CD4-positive, alpha-beta T cell treated with Interleukin-4 for 1 hour (primary cell): ENCODE measurements at places on chromosomes 1 and 21.

DNA sequence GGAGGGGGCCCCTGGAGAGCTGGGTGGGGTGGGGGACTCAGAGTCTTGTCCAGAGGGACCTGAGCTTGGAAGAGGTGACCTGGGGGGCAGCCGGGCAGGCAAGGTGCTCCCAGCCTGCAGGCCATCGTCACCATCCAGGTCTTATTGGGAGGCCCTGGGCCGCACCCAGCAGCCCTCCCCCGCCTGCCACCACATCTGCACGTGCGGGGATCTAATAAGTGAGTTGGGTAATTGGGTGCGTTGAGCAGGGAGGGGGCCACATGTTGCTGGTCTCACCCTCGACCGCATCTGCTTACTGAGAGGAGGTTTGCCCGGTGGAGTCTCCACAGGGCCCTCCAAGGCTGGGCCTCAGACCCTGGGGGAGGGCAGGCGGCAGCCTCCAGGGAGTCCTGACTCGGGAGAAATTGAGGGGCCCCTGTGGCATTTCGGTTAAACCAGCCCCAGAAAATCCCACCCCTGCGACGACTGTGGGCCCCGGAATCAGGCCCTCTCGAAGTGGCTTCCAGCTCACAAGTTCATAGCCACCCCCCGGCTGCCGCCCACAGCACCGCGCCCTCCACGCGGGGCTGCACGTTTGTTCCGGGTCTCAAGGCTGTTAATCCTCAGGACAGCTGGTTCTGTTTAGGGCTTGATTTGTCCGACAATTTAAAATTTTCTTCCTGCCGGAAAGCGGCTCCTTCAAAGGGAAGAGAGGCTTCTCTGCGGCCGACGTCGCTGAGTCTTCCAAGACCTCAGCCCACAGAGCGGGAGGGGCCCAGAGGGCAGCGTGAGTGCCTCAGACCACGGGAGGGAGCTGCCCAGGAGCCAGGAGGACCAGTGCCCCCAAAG, 14.7 kb upstream of the COL6A2 start:
- DNase-seq = no peak

DNA sequence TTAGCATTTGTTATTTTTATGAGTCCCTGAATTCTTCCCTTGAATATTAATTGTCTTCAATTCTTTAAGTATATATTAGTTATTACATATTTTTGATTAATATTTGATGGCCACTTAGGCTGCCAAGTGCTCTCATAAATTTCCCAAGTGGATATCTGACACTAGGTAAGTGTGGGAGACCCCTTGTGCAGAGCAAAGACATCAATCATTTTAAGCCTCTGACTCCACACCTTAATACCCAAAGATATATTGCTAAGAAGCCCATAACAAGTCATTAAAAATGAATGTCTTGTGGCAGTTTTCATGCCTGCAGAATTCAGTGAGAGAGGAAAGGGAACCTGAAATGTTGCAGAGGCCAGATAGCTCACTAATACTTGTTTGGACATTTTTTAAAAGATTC, 58.4 kb upstream of the PROX1 start:
- DNase-seq = no peak

DNA sequence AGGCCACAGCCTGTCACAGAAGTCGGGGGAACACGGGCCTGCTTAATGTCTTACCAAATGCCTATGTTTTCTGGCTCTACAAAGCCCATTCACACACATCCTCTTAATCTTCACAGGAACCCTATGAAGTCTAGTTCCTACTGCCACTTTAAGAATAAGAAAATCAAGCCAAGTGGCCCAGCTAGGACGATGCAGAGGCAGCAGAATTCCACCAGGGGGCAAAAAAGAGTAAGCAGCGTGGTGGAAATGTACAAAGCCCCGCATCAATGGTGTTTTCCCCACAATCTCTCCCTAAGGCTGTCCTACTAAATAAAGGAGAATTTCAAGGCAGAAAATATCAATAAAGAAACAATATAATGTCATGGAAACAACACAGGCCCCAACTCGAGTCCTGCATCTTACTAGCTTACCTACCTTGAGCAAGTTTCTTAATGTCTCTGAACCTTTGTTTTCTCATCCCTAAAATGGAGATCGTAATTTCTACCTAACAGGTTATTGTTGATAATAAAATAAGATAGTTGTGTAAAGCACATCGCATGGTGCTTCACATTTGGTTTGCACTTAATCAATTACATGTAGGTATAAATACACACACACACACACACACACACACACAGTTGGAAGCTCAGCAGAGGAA, 21.4 kb downstream of the SEC16B start:
- peak; percentile 28 for DNase-seq

GRCh38 chr1:167456524-167456923, 61.8 kb downstream of the CD247 start:
- no peak for DNase-seq

DNA sequence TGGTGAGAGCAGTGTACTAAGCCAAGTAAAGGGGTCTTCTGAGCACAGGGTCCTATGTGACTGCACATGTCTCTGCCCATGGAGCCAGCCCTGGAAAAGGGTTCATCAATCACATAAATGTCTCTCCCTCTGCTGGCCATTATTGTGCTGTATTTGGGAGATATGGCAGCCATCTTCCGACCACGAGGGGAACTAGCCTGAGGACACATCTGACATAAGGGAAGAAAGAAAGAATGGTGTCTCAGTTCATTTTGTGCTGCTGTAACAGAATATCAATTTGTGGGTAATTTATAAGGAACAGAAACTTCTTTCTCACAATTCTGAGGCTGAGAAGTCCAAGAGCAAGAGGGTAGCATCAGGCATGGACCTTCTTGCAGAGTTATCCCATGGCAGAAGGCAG, 55.1 kb upstream of the GJA5 start:
- DNase-seq = no peak

- no peak for DNase-seq
Measured at GRCh38 chr1:32947669-32948389, 16.8 kb downstream of the RNF19B start.

- DNase-seq = no peak
Measured at GRCh38 chr1:57132993-57133622, 167.3 kb upstream of the C8B start.

GRCh38 chr1:92125204-92125603, 45.1 kb downstream of the BTBD8 start:
- DNase-seq = no peak

- no peak for DNase-seq
Measured at GRCh38 chr1:198290089-198290683, 133.4 kb downstream of the NEK7 start.

DNA sequence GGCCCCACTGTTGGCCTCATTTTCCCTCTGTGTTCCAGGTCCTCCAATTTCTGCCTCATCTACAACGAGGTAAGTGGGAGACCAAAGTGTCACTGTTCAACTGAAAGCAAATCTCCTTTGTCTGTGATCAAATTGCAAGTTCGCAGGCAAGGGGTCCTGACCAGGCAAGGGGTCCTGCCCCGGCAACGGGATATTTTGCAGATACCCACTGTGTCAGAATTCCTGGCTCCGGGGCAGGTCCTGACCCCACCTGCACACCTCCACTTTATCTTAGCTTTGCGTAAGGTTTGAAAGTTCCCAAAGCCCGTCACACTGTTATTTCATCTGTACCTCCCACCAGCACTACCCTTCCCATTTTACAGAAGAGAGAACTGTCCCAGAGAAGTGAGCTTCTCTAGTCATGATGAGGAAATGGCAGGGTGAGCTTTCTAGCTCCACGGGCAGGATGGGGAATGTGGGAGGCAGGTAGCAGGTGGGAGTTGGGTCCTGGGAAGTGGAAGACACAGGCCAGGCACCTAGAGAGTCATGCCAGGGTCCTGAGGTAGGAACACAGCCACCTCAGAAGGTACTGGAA, 32.0 kb upstream of the CSF1 start:
- no peak for DNase-seq

- no peak for DNase-seq
Measured at GRCh38 chr21:31364253-31364945, 20.3 kb upstream of the TIAM1 start.

DNA sequence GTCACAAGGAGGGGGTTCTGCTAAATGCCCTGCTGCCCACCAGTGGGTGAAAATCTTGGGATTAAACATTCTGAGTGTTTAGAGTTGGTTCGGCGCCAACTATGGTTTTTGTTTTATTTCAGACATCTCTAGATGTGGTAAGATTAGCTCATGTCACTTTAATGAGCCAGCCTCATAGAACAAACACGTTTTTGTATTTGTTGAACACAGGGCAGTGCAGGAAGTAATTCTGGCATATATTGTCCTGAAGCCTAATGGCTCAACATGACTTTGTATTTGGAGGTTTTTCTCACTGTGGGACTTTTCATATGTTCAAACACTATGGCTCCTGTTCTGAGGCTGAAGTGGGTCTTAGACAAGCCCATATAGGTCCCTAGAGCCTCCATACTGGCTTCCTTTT, 107.8 kb downstream of the NGF start:
- no peak for DNase-seq

DNA sequence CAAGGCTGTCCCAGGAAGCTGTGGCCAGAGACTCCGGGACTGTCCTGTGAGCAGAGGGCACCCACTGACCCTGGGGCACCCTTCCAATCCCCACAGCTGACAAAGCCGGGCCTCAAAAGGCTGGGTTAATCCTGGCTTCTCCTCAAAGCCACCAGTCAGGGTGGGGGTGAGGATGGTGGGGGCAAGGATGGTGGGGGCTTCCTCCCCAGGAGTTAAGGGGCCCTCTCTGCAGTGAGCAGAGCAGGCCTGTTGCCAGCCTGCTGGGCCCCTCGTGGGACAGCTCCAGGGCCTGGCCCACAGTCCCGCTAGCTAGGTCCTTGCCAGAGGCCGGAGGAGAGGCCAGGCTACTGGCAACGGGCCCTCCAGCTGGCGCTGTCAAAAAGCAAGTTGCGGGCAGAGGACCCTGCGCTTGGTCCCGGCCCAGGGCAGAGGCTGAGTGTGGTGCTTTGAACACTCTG, 37.9 kb upstream of the CCDC27 start:
- DNase-seq = no peak

GRCh38 chr1:61605607-61606321, 119.2 kb downstream of the TM2D1 start:
- no peak for DNase-seq

DNA sequence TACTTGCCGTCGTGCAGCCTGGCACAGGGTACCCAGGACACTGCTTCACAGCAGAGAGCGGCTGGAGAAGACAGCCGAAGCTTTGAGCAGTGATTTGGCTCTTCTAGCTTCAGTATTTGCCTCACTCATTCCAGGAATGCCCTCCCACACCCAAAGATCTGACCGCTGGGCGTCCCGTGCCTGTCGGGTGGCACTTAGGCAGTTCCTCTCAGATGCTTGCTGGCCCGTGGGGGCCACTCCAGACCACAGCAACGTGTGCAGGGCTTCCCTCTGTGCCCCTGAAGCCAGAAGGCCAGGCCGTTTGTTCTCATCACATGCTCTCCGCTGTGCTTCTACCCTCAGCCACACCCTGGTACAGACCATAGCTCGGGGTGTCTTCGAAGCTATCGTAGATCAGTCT, 17.0 kb downstream of the RRP1B start:
- no peak for DNase-seq

DNA sequence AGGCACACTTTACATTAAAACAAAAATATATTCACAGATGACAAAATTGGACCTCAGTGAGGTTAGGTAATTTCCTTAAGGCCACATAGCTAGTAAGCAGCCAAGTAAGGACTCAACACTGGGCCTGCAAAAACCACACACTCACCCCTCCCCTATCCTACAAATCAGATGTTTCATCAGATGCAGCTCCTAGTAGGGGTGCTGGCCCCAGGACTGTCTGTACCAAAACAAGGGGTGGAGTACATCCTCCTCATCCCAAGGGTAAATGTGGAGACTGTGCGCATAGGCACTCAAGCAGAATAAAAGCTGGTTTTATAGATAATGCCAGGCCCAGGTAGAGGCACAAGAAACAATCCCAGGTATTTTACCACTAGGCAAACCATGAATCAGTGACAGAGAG, 25.7 kb downstream of the URB1 start:
- no peak for DNase-seq

- DNase-seq = no peak
Measured at GRCh38 chr1:24387636-24388175, 25.9 kb downstream of the STPG1 start.

DNA sequence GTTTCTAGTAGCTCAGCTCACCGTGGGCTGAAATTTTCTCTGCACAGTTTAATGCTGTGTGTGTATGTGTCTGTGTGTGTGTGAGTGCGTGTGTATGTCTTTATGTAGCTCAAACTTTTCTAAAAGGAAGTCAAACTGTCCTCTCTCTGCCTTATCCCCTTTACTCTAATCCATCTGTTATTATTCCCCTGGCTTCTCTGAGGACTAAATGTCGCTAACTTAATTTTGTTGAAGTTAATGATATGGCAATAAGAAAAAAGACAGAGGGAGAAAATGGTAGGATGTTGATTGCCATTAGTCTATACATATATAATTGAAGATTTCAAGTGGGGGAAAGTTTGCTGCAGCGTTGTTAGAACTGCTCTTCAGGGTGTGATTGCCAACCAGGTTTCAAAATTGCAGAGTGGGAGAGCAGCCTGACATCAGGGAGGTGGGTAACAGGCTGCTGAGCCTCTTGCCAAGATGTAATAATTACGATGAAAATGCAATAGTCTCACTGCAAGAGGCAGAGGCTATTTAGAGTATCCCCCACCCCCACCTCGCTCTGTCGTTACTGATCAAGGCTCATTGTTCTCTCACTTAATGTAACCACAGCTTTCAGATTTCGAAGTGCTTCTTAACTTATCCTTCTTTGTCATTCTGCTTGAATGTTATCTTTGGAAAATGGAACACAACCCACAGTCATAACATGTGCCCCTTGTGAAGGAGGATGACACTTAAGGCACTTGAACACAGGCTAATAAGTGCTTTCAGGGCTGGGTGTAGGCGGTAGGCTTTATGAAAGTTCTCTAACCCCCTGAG, 559.0 kb upstream of the PLXNA2 start:
- no peak for DNase-seq

DNA sequence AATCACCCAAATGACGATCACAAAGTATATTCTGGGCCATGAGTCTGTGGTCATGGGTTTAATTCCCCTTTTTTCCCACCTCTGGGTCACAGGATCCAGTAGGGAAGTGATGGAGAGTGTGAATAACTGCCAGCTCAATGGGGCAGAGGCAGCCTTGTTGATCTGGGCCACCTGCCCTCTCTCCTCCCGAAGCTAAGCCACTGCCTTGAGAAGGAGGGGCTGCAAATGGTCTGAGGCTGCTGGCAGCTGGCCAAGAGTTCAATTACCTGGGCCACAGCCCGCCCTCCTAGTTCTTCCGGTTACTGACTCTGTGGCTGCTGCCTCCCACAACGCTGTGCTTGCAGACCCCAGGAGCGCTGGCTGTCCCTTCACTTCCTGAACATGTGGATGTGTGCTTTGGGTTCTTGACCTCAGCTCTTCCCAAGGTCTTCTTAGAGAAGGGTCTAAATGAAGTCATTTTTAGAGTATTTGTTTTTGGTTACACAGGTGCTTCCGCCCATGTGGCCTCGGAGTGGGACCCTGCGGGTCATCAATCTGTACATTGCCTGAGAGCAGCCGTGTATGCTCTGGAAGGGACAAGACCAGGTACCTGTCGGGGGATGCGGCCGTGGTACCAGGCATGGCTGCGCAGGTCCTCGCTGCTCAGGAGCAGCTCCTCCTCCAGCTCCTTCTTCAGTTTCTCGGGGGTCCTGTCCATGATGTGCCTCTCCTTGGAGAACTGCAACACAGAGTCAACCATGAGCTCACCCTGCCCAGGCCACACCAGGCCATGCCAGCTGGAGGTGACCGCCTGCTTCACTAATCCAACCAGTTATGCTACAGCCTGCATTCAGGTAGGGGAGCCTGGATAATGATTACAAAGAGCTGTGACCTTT, 89.7 kb downstream of the BCAR3 start:
- DNase-seq = no peak

- DNase-seq = no peak
Measured at GRCh38 chr21:15211491-15212133, 146.8 kb upstream of the NRIP1 start.

- no peak for DNase-seq
Measured at GRCh38 chr1:100585786-100586185, 47.8 kb downstream of the GPR88 start.

GRCh38 chr1:96464522-96464921, 257.1 kb upstream of the PTBP2 start:
- no peak for DNase-seq
